ENCODE measurements at places on chromosomes 13 and 19.

GRCh38 chr19:54173951-54174834 is 1.2 kb upstream of the TMC4 start:
- no peak for DNase-seq

- no peak for DNase-seq
These were observed 2.0 kb downstream of the KCTD15 start for GRCh38 chr19:33798681-33799111.

- no peak for DNase-seq
These were observed 116.2 kb upstream of the FNDC3A start for GRCh38 chr13:48859272-48860105.

GRCh38 chr19:38805180-38805579 is 7.6 kb downstream of the LGALS4 start:
- peak; percentile 46 for DNase-seq

DNA sequence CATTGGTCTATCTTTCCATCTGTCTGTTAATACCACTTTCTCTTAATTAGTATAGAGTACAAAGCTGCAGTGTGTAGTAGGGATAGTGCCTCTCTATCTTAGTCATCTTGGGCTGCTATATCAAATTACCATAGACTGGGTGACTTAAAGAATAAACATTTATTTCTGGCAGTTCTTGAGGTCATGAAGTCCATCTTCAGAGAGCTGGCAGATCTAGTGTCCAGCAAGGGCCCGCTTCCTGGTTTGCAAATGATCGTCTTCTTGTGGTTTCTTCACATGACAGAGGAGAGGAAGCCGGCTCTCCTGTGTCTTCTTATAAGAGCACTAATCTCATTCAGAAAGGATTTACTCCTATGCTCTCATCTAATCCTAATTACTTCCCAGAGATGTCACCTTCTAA is 6.1 kb downstream of the ZNF700 start:
- peak; percentile 12 for DNase-seq

- no peak for DNase-seq
These were observed 24.6 kb upstream of the ZNF431 start for GRCh38 chr19:21117041-21117907.

- no peak for DNase-seq
These were observed 11.8 kb downstream of the SERP2 start for GRCh38 chr13:44385401-44385800.

DNA sequence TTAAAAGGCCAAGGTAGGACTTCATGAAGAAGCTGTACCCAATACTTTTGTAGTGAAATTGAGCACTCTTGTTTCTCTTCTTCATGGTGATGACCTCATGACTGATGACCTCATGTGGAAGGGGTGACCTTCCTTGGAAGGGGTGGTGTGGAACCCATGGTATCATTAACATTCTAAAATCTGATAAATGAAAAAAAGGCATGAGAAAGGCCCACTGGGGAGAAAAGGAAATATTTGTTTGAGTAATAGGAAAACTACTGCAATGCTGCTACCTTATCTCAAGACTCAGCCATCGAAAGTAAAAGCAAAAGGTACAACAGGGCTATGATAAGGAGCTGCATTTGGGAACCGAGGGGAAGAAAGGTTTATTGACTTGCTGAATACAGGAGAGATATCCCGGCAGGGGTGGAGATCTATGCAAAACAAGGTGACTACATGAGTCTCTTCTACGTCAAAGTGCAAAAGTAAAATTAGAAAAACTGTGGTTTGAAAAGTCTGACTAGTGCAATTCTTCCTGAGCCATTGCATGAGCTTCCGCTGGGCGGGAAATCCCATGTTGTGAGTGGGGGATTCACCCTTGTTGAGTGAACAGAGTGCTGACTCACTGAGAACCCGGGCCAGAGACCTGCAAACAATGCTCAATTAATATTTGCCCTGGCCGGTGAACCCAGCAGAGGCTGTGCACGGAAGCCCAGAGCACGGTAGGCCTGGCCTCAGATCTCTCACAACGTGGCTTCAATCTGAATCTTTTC is 138.9 kb upstream of the RFC3 start:
- DNase-seq = no peak

- no peak for DNase-seq
These were observed 18.5 kb downstream of the TNFRSF19 start for GRCh38 chr13:23588666-23589065.

DNA sequence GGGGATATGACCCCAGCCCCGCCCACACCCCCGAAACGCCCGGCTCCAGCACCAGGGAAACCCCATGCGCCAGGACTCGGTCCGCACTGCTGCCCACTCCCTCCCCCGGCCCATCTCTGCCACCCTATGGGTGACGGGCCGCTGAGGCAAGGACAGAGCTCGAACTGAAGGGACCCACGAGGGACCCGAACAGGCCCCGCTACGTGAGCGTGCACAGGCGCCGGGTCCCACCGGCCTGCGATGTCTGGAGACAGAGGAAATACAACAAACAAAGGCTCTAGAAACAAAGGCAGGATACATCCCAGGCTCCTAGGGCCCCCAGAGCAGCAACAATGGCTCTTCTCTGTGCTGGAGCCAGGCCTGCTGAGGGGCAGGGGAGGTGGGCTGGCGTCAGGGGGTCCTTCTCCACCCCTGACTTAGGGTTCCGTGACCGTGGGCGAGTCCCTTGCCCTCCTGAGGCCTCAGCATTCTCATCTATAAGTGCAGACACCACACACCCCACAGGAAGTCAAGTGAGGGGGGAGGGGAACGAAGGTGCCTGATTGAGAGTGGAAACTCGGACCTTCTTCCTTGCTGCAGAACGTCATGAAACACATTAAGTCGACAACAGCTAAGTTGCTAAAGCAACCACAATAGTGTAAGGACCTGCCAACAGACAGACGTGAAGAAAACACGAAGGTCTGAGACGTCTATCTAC is 3.1 kb downstream of the ABHD17A start:
- no peak for DNase-seq

GRCh38 chr13:54934121-54934520 is 1905.5 kb downstream of the OLFM4 start:
- no peak for DNase-seq

DNA sequence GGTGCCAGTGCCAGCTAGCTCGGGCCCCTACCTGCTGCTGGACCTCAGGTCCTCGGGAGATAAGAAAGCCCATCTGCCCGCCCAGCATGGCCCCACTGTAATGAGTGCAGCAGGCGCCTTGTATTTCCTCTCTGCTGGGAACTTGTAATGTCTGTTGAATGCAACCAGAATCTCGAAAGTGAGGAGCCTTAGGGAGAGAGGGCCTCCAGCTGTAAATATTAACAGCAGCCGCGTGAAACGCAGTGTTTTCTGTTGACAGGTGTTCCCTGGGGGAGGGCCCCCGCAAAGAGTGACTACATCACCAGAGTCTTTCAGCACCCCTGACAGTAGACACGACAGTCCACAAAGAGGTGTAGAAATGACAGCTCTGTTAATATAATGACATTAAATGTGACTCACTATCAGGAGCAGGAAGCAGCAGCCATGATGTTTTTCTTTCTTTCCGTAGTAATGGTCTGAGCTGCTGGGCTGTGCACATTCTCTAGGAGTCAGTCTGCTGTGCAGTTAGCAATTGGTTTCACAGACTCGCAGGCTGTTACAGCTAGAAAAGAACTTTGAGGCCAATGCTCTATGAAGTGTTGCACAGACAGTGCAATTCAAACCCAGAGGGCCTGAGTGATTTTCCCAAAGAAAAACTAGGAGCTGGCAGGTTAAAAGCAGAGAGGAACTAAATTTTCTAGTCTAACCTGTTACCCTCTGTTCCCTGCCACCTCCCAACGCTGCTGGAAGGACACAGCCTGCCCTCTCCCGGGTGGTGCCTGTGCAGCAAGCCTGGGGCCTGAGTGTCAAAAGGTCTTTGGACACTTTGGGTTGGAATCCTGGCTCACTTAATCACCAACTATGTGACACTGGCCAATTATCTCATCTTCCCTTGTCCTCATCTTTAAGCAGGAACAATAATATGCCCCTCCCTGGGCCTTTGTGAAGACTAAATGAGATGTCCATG is 58.6 kb upstream of the WASF3 start:
- DNase-seq = no peak

- DNase-seq = no peak
These were observed 11.2 kb downstream of the KRTDAP start for GRCh38 chr19:35478794-35479677.

DNA sequence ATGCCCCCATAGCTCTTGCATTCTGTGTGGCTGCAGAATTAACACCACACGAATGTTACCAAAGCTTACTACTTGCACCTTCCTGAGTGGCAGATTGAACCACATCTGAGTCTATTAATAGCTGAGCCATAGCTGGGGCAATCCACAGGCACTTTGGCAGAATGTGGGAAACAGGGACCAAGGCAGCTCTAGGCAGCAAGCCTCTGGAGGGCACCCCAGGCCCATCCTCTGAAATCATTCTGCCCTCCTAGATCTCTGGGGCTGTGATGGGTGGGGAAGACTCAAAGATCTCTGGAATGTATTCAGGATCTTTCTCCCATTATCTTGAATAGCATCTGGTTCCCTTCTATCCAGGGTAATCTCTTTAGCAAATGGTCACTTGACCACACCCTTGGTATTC is 139.3 kb downstream of the TNFRSF19 start:
- DNase-seq = no peak
